ENCODE measurements at places on chromosomes 4 and X. TPM values are rescaled to one million over a fixed set of nuclear protein-coding genes. Genes with fewer than 3 reads are reported as not detected.

Gene PROM1
- total RNA-seq: 24.6 TPM

Gene TMEM150C
- 3.1 TPM for total RNA-seq

Gene PCDH11X
- total RNA-seq: 7.1 TPM

Gene ADGRG4
- total RNA-seq: not detected

Gene ANTXR2
- total RNA-seq: 182 TPM

- H3K4me1 ChIP-seq: no peaks in the 10 kb centered on the region
- H3K27me3 ChIP-seq: no peaks in the 10 kb centered on the region
- DNase-seq: no peak
Observed at GRCh38 chr4:10673817-10674369, 10.7 kb downstream of the CLNK start.

GRCh38 chr4:184267673-184268583 lies 50.3 kb upstream of the ENPP6 start:
- H3K27ac ChIP-seq: no peak overlapping the region
- no peaks in the 10 kb centered on the region for H3K4me1 ChIP-seq
- no peaks in the 10 kb centered on the region for H3K27me3 ChIP-seq
- no peaks in the 10 kb centered on the region for H3K36me3 ChIP-seq

GRCh38 chr4:14196131-14196530 lies 568.6 kb upstream of the BOD1L1 start:
- H3K4me3 ChIP-seq: no peak overlapping the region
- no peak for DNase-seq
- H3K4me1 ChIP-seq: no peaks in the 10 kb centered on the region
- H3K27me3 ChIP-seq: no peaks in the 10 kb centered on the region
- H3K36me3 ChIP-seq: no peaks in the 10 kb centered on the region

DNA sequence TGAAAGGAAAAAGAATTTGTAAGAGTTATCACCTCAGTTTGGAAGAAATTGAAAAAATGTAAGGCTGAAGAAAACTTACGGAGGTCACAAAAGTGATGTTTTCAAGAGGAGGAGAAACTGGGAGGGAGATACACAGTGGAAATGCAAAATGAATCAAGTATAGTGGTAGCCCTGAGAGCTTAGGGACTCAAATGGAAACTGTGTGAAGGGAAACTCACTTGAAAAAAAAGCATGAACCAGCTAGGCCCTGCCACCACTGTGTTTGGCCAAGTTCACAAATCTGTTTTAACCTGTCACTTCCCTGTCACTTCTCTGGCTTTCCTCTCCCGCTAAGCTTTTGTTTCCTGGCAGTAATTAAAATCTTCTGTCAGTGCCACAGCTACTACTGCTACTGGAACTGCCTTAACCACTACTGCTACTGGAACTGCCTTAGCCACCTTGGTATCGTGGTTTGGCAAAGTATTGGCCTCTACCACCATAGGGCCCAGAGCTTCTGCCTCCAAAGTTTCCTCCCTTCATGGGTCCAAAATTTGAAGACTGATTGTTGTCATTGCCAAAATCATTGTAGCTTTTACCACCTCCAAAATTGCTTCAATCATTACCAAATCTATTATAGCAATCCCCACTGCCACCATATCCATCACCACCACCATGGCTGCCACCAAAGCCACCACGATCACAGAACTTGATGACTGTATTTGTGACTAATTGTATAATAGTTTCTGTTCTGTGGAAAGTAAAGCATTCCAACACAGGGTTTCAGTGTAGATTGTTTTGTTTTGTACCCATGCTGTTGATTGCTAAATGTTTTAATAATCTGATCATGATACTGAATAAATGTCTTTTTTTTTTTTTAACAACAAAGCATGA lies 41.5 kb downstream of the SMARCA5 start:
- no peak overlapping the region for H3K27ac ChIP-seq
- H3K36me3 ChIP-seq: no peaks in the 10 kb centered on the region
- H3K4me1 ChIP-seq: no peaks in the 10 kb centered on the region
- no peaks in the 10 kb centered on the region for H3K27me3 ChIP-seq
- DNase-seq: no peak

Data from uterus (tissue), 4 donors.